Stimulated activated CD8-positive, alpha-beta memory T cell treated with anti-CD3 and anti-CD28 coated beads, Interleukin-7, amount 100 ng/mL, for 48 hours (primary cell): ENCODE measurements at places on chromosomes 7 and 10.

GRCh38 chr10:118926903-118927302 is 102.6 kb upstream of the NANOS1 start:
- no peak for DNase-seq

DNA sequence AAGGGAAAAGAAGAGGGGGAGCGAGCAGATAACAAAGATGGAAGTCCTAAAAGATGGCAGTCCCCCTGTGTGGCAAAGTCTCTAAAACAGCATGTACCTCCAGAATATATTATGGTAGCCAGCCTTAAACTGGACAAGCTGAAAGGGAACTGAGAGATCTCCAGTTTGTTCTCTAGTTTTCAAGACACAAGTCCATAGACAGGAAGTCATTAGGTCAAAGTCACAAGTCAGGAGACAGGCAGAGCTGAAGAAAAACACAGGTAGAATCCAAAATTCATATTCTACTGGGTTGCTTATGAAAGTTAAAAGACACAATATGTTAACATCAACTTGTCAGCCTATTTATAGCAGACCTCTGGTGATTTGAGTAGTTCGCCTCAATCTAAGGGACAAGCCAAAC is 38.7 kb downstream of the FAM107B start:
- DNase-seq: no peak

GRCh38 chr7:47873762-47874161 is 74.5 kb downstream of the PKD1L1 start:
- no peak for DNase-seq

DNA sequence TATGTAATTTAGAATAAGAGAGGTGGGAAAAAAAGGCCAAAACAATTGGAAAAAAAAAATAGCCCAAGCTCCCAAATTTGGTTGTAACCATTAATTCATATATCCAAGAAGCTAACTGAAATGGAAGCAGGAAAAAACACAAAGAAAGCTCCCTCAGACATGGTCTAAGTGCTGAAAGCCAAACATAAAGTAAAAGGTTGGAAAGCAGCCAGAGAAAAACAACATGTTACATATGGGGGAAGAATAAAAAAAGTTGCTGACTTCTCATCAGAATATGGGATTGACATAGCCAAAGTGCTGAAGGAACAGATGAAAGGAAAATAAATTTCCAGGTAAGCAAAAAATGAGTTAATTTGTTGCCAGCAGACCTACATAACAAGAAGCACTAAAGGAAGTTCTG is 40.3 kb downstream of the PDZD8 start:
- no peak for DNase-seq

DNA sequence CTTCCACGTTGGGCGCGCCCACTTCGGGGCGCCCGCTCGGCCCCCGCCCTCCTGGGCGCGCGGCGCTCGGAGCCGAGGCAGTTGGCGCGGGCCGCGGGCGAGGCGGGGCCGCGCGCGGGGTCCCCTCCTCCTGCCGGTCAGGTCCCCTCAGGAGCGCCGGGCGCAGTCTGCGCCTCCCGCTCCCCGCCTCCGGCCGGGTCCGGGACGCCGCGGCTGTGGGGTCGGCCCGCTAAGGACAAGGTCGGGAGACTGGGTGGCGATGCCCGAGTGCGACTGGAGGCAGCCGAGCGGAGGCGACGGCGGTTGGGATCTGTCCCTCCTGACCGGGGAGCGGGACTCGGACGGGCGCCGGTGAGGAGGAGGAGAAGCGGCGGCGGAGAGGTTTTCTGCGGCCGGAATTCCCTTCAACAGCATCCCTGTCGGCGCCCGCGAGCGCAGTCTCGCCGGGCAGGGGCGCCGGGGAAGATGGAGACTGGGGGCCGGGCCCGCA is at the start of gene ATRNL1:
Gene ATRNL1 (plus strand): TSS at position 80 of the 490 bp plus-strand sequence. CDS start 386 bp downstream, at position 466.
- DNase-seq: no peak

DNA sequence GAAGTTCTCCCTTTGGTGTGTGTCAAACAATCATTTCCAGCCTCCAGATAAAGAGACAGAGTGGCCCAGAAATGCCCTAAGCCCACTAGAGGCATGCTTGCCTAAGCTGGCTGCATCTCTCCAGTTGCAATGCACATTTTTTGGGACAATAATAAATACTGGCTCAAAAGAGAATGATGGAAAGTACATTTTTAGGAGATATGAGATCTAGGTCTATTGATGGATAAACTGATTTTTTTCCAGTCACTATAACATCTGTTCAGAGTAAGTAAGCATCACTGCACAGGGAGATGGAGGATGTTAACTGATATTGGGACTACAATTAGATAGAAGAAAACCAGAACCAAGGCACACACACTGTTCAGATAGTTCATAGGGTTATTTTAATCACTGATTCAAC is 553.0 kb downstream of the GRM8 start:
- DNase-seq: no peak

- no peak for DNase-seq
These were observed 1234.0 kb downstream of the SORCS3 start for GRCh38 chr10:105875050-105875449.

DNA sequence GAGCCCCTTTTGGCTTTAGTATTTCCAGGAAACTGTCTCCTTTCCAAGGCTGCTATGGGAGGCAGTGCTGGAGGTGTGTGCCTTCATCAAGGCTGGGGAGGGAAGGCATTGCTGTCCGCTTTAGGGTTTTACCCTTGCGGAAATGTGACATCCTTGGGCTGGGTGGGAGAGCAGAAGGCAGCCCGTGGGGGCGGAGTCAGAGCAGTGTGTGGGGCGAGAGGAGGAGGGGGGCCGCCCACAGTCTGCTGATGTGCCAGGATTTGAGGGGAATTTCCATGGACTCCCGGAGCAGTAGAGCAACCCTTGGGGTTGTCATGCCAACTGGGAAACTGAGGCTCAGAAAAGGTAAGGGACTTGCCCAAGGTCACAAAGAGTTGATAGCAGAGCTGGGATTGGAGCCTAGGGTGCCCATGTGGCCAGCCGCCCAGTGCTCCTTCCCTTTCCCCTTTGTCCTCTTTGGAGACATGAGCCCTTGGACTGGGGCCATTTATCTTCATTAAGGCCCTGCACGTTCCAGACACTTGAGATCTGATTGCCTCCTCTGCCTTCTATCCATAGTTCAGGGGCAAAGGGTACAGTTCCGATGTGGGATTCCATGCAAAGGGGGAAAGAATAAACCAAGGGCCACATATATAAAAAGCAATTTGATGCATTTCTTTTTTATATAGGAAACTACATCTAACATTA is 22.2 kb downstream of the TSPAN15 start:
- no peak for DNase-seq

DNA sequence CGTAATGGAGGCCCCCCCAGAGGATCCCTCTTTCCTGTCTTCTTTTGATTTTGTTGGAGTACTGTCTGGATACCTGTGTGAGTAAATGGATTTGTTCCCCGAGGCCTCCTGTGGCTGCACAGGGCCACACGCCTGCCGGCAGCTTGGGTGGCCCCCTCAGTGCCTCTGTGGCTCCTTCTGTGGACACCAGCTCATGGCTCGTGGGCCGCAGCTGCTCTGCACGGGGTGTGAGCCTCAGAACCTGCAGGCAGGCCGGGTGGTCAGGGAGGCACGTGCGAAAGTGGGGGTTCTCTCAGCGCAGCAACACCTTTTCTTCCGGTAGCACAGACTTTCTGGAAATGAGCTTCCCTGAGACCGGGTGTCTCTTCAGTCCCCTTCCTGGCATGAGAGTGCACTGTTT is 70.3 kb downstream of the WDR37 start:
- no peak for DNase-seq

DNA sequence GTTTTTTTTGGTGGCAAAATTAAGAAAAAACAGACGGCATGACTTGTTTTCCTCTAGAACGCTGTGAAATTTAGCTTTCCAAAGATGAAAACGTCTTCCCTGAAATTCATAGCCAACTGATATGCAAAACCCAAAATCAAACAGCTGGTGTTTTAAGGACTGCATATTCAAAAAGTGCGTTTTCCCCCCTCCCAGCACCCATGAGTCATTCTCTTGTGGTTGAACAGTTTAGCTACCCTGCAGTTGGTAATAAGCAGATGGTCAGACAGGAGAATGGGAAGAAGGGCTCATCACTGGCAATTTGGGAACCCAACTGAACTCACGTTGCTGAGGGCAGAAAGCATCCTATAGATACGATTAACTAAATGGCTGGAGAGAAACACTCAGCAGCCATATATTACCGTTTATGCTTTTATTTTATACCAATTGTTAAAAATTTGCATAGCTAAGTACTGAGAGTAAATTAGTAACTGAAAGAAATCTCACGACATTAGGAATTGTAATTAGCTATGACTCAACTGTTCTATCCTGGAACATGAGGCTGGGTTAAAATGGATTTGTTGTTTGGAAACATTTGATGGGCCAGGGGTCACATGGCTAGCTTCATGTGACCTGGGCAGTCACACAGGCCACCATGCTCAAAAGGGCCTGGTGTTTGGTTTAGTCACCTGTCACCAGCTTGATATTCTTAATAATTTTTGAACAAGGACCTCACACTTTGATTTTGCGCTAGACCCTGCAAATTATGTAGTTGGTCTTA is 343.1 kb downstream of the PHTF2 start:
- DNase-seq: no peak

DNA sequence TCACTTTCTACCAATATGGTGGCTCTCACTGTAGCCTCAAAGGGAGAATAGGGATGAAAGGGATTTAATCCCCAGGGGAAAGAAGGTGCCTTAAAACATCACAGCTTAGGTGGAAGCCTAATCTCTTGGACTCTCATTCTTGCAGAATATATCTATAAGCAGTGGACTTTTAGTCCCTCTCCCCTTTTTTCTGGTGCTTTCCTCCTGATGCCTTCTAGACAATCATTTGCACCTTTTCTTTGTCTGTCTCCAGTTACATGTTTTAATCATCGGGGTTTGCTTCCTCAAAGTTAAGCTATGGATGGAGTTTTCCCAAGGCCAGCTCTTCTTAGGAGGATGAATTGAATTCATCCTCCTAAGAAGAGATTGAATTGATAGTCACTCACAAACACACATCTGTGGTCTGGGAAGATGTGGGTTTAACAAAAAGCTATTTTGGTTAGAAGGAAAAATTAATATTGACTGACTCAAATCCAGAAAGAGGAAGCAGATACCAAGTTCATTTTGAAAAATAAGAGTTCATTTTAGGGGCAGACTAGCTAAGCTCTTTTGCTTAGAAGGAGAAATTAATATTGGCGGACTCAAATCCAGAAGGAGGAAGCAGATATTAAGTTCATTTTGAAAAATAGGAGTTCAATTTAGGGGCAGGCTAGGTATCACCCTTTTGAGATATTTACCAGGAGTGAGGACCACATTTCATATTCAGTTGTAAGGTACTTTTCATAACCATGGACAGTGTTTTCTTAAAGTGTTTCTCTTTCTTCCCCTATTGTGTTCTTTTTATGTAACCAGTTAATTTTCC is 35.2 kb upstream of the PLEKHS1 start:
- DNase-seq: no peak

GRCh38 chr10:101110856-101111523 is 20.1 kb upstream of the TLX1 start:
- DNase-seq: no peak

DNA sequence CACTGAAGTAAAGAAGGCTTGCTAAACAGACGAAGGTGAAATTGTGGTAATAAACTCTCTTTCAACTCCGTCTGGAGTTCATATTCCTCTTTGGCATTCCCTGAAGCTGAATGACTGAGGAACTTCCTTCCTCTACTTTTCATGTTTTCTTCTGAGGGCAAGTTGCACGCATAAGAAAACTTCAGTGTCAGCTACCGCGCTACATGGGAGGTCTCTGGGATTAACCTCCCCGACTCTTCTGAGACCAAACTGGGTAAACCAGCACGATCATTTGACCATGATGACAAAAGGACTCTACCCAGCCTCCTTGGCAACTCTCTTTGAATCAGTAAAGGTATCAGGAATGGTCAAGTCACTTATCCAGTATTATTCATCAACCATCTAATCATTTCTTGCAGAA is 44.7 kb downstream of the RHOBTB1 start:
- no peak for DNase-seq

DNA sequence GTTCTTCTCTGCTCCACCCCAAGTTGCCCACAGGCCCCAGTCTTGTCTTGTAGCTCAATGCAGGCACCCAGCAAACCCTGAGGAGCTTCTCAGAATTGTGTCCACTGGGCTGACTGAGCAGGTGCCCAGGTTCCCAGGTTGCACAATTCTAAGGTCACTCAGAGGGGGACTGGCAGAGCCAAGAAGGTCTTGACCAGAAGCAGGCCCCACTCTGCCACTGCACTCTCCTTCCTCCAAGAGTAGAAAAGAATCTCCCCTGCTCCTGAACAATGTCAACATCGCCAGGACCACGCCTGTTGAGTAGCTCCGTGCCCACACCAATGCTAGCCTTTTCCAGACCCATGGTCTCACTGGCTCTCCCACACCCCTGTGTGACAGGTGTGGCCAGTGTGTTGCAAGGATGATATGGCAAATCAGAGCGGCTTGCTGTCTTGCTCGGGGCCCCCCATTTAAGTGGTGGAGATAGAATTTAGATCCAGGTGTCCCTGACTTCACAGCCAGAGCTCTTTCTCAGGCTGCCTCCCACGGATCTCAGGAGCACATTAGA is 577 bp downstream of the LRRC18 start:
- DNase-seq: no peak

DNA sequence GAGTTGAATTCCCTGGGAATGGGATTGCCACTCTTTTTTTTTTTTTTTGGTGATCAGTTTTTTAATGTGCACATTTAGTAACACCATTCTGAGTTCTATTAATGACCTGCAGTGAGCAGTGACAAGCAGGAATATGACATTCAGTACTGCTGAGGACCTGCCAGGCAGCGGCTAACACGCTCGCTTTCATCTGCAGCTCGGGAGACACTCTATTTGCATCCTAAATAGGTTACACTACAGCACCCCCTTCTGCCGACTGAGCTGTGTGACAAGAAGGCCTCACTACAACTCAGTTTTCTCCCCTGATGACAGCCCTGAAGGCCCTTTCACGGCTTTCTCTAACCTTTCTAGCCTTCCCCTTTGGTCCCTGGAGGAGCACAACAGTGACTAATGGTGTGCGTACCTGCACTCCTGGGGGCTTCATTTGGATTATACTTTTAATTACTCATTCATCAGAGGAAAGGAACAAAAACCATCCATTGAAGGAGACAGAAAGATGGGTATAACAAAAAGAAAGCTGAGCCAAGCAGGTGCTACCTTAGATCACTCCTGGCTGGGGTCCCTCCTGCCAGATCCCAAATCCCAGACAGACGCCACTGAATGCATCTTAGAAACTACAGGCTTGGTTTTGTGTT is 872.4 kb downstream of the LRMDA start:
- no peak for DNase-seq

DNA sequence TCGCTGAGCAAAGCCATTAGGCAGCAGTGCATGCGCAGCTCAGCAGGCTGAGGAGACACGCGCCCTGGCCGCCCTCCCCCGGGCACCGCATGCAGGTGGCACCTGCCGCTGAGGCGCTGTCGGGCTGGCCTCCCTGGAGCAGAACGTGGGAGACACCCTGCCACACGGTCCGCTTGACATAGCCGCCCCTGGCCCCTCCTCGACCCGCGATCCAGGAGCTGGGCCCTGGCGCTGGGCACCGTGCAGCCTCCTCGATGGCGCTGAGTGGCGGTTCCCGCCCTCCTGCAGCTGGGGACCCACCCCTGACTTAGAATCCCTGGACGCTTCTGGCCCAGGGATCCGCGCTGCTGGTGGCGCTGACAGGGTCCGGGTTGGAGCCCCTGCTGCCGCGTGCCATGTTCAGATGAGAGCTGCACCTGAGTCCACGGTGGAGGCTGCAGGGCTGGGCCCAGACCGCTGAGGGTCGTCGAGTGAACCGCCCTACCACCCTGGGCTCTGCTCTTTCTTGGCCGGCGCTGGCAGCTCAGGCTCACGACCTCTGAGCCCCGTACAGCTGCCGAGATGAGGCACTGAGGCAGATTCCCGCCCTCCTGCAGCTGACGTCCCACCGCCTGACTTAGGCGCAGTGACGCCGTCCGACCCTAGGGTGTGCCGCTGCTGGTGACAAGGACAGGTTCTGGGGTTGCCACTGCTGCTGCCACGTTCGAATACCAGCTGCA is 116.8 kb downstream of the OR13A1 start:
- DNase-seq: no peak
